Stimulated activated CD8-positive, alpha-beta memory T cell treated with anti-CD3 and anti-CD28 coated beads, Interleukin-4, amount 100 ng/mL, for 1 hour (primary cell): ENCODE measurements at places on chromosomes 6 and 20.

GRCh38 chr6:155782320-155782731 lies 326.7 kb upstream of the NOX3 start:
- no peak for DNase-seq

DNA sequence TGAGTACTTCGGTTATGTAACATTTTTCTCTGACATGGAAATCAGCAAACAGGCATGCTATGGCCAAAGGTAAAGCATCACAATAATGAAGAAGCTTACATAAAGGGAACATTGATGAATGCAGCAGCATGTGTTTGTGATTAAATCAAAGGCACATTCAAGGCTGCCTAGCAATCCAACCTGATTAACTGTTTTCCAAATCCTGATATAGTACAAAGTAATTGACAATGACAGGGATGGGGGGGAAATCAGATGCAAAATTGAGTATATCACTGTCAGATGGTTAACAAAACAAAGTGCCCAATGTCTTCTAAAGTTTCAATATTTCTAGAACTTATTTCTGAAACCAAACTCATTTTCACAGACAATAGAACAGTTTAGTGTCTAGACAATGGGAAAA lies 39.2 kb upstream of the B3GAT2 start:
- no peak for DNase-seq

- no peak for DNase-seq
Measured at GRCh38 chr6:3205913-3206312, 21.5 kb downstream of the TUBB2B start.

DNA sequence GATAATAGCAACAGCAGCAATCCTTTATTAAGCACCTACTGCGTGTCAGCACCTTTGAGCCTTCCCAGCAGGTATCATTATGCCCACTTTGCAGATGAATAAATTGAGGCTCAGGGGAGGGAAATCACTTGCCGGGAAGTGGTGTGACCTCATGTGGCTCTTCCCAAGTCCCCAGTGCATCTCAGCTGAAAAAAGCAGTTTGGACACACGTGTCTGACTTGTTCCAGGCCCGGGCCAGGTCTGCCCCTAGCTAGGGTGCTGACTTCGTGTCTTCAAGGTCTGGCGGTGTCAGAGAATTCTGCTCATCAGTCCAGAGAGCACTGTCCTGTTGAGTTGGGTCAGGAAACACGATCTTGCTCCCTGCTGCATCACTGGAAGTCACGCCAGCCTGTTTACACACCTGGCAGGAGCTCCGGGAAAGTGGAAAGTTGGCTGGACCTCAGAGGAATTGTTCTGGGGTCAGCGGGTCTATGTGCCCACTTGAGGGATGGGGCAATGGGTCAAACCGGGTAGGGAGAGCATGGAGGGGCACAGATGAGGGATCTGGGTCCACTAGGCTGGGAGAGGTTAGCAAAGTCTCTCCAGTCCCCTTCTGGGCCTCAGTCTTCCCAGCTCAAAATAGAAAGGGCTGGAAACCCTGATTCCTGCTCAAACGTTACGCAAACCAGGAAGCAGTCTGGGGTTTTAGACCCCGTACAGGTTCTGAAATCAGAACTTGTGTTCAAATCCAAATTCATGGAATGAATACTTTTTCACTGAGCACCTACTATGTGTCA lies 10.5 kb downstream of the SLC13A3 start:
- no peak for DNase-seq

DNA sequence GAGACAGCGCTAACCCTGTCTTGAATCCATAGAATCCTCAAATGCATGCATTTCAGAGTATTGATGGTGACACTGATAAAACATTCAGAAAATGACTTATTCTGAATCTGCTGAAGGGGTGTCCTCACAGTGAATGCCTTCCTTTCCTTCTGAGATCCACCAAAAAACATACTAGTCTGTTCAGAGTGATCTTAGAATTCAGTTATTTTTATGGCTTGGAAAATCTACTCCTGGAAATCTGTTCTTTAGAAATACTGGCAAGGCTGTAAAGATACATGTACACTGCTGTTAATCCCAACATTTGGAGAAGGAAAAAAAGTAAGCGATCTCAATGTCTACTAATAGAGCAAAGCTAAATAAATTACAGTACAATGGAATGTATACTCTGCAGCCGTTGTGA lies 672.6 kb upstream of the AGPAT4 start:
- DNase-seq = no peak

DNA sequence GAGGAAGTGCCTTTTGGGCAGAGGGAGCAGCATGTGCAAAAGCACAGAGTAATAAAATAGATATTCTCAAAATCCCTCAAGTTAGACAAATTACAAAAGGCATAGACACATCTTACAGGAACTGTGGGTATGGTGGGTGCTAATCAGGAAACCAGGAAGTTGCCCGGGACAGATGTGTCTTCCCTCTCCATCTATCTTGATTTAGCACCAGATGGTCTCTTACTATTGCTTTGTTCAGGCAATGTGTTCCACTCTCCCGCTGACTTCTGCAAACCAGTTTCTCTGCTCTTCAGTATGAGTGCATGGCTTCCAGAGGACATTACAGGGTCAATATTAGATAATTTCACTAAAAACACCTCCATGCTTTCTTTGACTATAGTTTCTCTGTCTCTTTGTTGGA lies 13.2 kb downstream of the CITED2 start:
- no peak for DNase-seq

GRCh38 chr20:52434041-52434425 lies 242.5 kb upstream of the ZFP64 start:
- no peak for DNase-seq

- no peak for DNase-seq
Measured at GRCh38 chr20:63502671-63503172, 3.8 kb upstream of the EEF1A2 start.

GRCh38 chr6:144325232-144325631 lies 40.1 kb downstream of the UTRN start:
- DNase-seq = no peak

GRCh38 chr20:51497542-51498467 lies 44.7 kb downstream of the NFATC2 start:
- no peak for DNase-seq

GRCh38 chr6:15341311-15342001 lies 95.6 kb downstream of the JARID2 start:
- no peak for DNase-seq

DNA sequence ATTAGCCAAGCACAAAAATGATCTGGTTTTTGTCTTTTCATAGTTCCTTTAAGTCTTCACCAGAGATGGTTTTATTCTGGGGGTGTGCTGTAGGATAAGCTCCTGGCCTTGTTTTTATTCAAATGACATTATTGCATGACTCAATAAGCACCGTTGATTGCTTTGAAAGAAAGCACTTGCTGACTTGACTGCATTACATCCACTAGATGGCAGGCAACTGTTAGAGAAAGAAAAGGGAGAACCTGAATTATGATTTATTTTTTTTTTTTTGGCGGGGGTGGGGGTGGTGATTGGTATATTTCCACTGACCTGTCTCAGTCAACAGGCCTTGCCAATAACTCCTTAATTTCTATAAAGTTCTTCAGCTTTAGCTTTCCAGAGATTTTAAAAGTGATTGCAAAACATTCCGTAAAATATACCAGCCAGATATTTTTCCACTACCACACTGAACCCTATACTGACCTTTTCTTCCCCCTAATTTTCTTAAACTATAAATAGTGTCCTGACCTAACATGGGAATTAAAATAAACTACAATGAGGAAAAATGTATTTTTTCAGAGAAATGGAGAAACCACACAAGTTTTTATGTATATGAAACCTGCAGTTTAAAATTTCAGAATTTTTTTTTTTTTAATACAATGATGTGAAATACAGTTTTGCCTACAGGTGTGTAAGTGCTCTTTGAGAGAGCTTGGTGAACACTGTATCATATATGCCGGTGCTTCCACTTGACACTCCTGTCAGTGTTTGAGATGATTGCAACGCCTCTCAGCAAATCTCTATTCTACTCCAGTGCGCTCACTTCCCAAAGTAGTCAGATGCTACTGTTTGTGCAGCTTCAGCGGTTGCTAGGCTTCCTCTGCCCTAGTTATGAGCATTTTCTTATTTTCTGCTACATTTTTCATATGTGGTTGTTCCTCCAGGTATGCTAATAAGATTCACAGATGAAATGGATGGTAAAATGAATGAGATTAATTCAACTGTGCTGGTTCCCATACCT lies 274.3 kb downstream of the CD109 start:
- no peak for DNase-seq

- no peak for DNase-seq
Measured at GRCh38 chr20:62929051-62929538, 2.8 kb upstream of the DIDO1 start.

GRCh38 chr6:19268718-19269117 lies 568.5 kb upstream of the ID4 start:
- DNase-seq = no peak

DNA sequence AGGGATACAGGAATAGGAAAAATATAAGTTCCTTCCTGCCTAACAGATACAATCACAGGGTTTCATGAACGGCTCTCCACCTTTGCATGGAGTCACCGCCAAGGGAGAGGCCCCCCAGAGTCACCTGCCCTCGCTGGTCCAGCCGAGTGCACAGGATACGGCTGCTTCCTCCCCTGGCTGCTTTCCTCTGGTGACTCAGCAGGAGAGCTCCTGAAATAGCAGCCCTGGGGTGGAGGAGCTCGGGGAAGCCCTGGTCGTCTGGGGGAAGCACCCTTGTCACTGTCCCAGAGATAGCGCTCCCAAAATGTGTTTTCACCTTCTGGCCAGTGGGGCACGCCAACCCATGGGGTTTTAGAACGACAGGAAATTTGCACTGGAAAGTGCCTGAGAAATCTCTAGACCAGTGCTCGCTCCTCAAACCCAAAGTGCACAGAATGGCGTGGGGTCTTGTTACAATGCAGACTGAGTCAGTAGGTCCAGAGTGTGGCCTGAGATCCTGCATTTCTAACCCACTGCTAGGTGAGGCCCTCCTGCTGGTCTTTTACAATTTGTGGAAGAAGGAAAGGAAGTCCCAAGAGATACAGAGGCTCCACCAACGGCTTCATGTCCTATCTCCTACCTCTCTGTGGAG lies 35.9 kb upstream of the FAM50B start:
- DNase-seq = no peak

- DNase-seq = no peak
Measured at GRCh38 chr6:122654012-122654411, 43.8 kb downstream of the PKIB start.

- no peak for DNase-seq
Measured at GRCh38 chr20:47991875-47992488, 206.7 kb upstream of the SULF2 start.

- DNase-seq = no peak
Measured at GRCh38 chr6:39553029-39553428, 172.2 kb downstream of the KIF6 start.

- DNase-seq = no peak
Measured at GRCh38 chr6:1240766-1241318, 71.1 kb upstream of the FOXQ1 start.

DNA sequence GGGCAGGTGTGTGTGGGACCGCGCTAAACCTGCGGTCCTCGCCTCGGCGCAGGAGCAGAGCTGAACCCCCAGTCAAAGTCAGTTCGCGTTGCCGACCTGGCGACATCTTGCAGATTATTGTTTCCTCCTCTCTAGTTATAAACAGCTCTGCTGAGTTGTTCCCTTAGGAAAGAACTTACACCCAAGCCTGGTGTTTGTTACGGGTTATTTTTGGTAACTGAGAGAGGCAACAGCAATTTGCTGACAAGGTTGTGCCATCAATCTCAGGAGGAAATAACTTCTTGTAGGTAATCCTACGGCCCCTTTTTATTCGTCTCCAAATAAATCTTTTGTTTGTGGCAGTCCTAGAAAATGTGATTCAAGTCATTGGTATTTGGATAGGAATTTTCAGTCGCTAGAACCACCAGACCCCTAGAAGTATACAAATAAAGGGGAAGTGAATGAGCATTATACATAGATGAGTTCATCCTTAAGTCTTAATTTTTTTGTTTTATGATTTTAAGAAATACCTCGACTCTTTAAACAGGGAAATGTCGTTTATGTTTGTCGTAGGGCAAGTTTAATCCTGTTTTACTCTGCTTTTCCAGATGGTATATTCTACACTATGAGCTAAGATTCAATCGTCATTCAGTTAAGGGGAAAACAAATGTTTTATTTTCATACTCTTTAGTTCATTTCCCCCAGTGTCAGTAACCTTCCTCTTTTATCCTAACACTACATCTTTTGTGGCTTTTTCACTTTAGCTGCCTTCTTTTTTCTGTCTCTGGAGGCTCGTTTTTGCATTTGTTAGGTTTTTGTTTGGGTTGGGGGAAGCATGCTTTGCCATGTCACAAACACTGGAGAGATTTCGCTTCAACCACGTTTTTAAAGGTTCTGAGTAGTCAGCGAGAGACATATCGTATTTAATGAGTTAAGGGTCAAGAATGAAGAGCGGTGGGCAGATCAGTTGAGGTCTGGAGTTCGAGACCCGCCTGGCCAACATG lies 1.2 kb downstream of the PM20D2 start:
- no peak for DNase-seq

- DNase-seq = no peak
Measured at GRCh38 chr20:19431906-19432305, 219.5 kb downstream of the SLC24A3 start.

- DNase-seq = no peak
Measured at GRCh38 chr6:79787626-79788025, 156.5 kb downstream of the SH3BGRL2 start.

DNA sequence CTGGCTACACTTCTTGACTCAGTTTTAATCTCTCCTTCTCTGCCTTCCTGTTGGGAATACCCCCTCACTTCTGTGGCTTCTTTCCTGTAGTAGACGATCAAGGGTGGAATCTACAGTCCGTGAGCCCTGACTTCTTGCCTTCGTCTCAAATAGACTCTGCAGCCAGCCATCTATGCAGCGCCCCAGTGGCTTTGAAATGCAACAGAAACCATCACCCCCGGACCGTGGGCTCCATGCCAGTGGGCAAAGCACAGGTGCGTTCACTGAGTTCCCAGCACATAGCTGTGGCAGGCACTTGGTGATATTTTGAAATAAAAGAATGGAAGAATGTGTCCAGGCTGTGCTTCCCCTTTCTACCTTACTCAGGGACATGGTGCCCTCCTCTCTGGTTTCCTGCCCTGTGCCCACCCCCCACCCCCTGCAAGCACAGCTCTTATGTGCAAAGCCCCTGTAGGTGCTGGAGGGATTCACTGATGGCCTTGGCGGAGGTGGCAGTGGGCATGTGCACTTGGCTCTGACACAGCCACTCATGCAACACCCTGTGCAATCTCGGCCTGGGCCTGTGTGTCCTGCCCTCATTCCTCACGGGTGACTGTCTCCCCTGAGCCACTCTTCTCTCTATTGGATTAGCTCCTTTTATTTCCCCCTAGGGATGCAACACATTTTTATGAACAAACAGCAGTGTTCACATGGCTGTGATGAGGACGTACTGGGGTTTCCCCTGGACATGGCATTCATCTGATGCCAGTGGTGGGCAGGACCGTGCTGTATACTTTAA lies 5.5 kb upstream of the CDSN start:
- no peak for DNase-seq

DNA sequence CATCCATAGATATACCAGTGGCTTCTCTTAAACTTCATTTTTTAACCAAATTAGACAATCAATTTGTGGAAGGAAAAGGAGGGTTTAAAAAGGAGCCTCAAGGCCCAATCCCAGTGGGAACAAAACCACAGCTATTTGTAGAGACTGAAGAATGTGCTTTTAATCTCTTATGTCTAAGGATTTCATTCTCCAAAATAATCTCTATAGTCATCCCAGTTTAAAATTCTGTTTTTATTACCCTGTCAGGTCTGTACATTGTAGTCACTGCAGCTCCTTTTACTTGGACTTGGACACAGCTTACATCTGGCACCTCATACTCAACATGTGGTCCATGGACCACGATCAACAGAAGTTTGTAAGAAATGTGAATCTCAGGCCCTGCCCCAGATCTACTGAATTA lies 152.1 kb upstream of the STMND1 start:
- DNase-seq = no peak
